Right renal pelvis (tissue), 4 donors: ENCODE measurements at places on chromosomes 16 and 17. TPM values are rescaled to one million over a fixed set of nuclear protein-coding genes. Genes with fewer than 3 reads are reported as not detected.

HSD11B2 gene
- polyA plus RNA-seq = 57.9 TPM

FBXO39 gene
- 0.32 TPM for polyA plus RNA-seq

CPHXL2 gene
- not detected for polyA plus RNA-seq

C17orf113 gene
- polyA plus RNA-seq = 3.8 TPM

TNS4 gene
- polyA plus RNA-seq = not detected

MYH11 gene
- polyA plus RNA-seq = 13.2 TPM

TM4SF5 gene
- polyA plus RNA-seq = 1.4 TPM

HOXB1 gene
- 0.30 TPM for polyA plus RNA-seq

KCTD11 gene
- 12.4 TPM for polyA plus RNA-seq

NPIPB2 gene
- 5.5 TPM for polyA plus RNA-seq

NPIPA3 gene
- polyA plus RNA-seq = 6.9 TPM

ADAD2 gene
- polyA plus RNA-seq = not detected

TEX14 gene
- polyA plus RNA-seq = 1.2 TPM

CCL8 gene
- polyA plus RNA-seq = 0.21 TPM

ZCCHC14 gene
- 37.4 TPM for polyA plus RNA-seq

CD300LB gene
- 0.14 TPM for polyA plus RNA-seq

FLOT2 gene
- polyA plus RNA-seq = 85.6 TPM

AHSP gene
- 5.9 TPM for polyA plus RNA-seq

SNRNP25 gene
- polyA plus RNA-seq = 48.6 TPM

RUNDC3A gene
- 1.9 TPM for polyA plus RNA-seq

TMEM220 gene
- 10.1 TPM for polyA plus RNA-seq

KRT222 gene
- 0.09 TPM for polyA plus RNA-seq

CSH2 gene
- not detected for polyA plus RNA-seq

JPT1 gene
- polyA plus RNA-seq = 116 TPM

C17orf75 gene
- 44.5 TPM for polyA plus RNA-seq

NKIRAS2 gene
- 53.5 TPM for polyA plus RNA-seq

ASGR1 gene
- 5.0 TPM for polyA plus RNA-seq

LGALS9B gene
- polyA plus RNA-seq = 0.15 TPM

CFAP52 gene
- 2.7 TPM for polyA plus RNA-seq

TRPV3 gene
- polyA plus RNA-seq = 1.0 TPM

IGFALS gene
- polyA plus RNA-seq = 2.2 TPM

BEAN1 gene
- 1.2 TPM for polyA plus RNA-seq

PAQR4 gene
- 8.6 TPM for polyA plus RNA-seq

HNF1B gene
- 134 TPM for polyA plus RNA-seq

FOXN1 gene
- 0.62 TPM for polyA plus RNA-seq
